ENCODE measurements at places on chromosomes 4 and X.

DNA sequence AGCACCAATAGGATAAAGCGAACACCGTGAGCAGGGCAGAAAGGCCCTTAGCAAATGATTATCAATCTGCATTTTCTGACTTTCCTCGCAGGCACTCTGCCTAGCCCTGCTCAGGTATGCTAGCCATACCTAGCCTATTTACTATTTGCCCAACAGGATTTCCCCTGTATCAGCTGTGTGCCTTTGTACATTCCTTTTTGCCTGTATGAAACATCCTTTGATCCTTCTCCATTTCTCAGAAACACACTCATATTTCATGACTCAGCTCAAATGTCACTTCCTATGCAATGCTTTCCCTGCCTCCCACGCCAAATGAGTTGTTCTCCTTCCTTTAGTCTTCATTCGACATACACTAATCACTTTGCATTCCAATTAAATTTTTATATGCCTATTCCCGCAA, 37.2 kb downstream of the PCDH7 start:
- DNase-seq: no peak

- DNase-seq: no peak
Observed at GRCh38 chr4:148214529-148215166, 227.6 kb downstream of the NR3C2 start.

DNA sequence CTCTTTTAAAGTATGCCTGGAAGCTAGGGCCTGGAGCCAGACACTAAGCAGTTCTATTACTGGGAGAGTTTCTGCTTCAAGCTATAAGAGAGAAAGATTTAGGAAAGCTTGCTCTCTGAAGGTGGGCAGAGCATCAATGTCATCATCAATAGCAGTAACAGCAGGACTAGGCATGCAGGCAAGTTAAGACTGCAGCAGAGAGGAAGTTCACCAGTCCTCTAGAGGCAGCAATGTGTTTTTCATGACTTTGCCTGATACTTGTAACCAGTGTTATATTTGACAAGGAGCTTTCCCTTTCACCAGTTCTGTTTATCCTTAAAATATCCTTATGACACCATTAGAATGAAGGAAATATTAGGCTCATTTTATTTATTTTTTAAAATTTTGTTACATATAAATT, 237.9 kb downstream of the KCTD8 start:
- no peak for DNase-seq

GRCh38 chrX:118550792-118551191, 55.2 kb downstream of the DOCK11 start:
- no peak for DNase-seq

DNA sequence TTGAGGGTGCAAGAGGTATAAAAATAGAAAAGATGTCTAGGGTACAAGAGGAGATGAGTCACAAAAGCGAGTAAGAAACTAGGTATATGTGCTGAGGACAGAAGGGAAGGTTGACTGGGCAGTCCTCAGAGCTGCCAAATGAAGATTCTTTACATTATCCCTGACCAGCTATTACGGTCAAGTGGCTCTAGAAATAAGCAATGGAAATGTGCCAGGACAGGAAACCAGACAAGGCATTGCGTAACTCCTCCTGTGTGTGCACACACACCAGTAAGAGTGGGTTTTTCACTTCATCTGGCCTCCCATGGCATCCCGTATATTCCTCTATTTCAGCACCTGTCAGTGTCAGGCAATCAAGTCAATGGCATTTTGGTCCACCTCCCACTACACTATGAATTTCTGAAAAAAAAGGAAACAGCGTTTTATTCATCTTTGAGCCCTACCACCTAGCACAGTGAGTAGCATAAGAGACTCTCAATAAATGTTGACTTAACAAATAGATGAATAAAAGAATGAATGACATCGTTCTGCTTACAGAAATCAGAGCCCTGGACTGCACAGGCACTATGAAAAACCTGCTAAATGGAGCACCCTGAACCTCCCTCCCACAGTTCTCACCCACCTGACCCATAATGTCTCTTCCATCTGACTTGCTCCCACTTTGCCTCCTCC, 62.6 kb upstream of the KLF3 start:
- no peak for DNase-seq

GRCh38 chr4:113556382-113557134, 205.0 kb downstream of the CAMK2D start:
- no peak for DNase-seq

DNA sequence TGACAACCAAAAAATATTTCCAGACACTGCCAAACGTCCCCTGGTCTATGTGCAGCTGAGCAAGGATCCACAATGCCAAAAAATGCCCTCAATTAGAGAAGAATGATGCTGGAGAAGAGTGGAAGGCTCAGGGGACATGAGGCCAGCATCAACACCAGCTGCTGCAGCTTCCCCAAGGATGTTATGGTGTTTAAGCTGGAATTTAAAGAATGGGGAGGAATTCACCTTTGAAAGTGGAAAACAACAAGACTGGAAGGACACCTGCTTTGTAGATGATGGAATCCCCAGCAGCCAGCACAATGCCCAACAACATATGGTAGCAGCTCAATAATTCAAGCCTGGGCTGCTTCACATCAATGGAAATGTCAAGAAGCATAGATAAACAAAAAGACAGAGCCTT, 20.3 kb upstream of the SMPX start:
- DNase-seq: no peak

- DNase-seq: no peak
Observed at GRCh38 chr4:5933996-5934831, 41.3 kb upstream of the CRMP1 start.

DNA sequence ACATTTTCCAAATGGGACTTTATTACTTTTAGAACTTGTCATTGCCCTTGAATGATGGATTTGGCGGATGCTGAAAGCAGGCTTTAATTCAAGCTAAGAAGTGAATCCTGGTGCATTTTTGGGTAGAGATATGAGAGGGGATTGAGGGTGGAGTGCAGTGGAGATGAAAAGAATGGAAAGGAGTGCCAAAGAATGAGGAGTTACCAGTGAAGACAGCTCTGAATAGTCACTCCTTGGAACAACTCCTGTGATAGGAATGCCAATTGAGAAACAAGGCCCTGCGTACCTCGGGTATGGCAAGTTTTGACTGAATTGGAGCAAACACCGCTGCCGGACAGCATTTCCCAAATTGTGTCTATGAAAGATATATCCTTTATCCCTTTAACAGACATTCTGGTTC, 36.5 kb upstream of the ETNPPL start:
- no peak for DNase-seq

GRCh38 chr4:170047771-170048354, 21.7 kb upstream of the MFAP3L start:
- peak; percentile 7 for DNase-seq

DNA sequence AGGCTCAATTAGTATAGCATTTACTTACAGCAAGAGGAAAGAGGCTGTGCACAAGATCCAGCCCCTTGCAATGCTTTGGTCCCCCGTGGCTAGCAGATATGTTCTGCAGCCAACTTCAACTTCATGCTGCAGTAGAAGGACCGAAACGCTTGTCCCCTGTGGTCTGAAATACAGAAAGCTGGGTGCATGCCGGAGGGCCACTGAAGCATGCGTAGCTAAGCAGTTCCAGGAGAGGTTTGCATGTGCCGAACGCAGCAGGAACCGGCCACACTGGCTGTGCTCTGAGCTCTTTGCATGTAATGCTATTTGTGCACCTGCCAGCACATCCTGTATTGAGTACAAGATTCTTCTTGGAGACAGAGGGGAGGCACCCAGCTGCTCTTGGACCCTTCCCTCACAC, 35.8 kb upstream of the SHISA3 start:
- DNase-seq: no peak

DNA sequence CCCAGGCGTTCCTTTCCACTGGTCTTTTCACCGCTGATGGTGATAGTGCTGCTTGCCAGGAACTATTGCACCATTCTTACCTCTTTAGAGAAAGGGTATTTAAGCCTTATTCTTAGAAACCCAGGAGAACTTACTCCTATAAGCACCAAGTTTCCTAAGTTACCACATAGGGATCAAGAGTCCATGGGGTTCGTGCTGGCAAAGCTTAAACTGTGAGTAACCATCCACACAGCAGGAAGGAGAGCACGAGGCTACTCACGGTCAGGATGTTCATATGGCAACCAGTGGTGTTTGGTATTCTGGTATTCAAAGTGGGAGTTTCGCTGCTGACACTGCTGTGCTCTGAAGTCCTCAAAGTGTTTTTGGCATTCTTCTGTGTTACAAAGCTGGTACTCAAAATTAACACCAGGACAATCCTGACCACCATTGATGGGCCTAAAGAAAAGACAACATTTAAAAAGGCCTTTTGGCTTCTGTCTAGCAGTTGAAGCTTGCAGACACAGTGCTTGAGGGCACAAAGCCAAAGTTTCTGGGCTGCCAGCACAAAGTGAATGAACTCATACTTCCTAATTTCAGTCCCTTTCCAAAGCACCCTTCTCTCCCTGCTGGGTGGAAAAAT, 256.9 kb downstream of the ADAMTS3 start:
- DNase-seq: peak; percentile 75

- no peak for DNase-seq
Observed at GRCh38 chr4:173769568-173769967, 239.5 kb upstream of the HAND2 start.

GRCh38 chrX:42463706-42464490, 314.1 kb downstream of the PPP1R2C start:
- DNase-seq: peak; percentile 78

DNA sequence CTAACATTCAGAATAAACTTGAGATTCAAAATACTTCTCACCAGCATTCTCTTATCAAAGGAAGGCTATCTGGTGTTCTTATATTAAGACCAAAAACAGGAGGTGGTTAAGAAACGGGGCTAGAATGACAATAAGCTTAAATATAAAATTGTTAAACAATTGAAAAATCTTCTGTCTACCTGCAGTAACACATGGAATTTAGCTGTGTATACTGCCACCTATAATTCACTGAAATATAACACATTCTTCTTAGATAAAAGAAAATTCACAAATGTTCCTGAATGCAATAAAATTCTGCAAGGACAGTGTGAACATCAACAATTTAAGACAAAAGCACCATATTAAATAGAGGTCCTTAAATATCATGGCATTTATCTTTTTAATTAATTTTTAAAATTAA, 11.5 kb upstream of the PCDH10 start:
- no peak for DNase-seq

GRCh38 chrX:39954851-39955250, 142.9 kb downstream of the BCOR start:
- no peak for DNase-seq

GRCh38 chrX:24277405-24277804, 36.5 kb downstream of the SUPT20HL2 start:
- DNase-seq: no peak
